ENCODE measurements at places on chromosomes 5 and 9.

GRCh38 chr5:43313854-43314457 lies 744 bp upstream of the HMGCS1 start:
- no peak for DNase-seq

GRCh38 chr9:130172858-130173665 lies 858 bp downstream of the NCS1 start:
- DNase-seq, result peak; percentile 44

GRCh38 chr9:14741369-14741768 lies 18.8 kb upstream of the CER1 start:
- DNase-seq, result no peak

GRCh38 chr5:9197881-9198260 lies 348.0 kb downstream of the SEMA5A start:
- no peak for DNase-seq

GRCh38 chr9:116298878-116299391 lies 145.3 kb downstream of the PAPPA start:
- no peak for DNase-seq

- no peak for DNase-seq
Observed at GRCh38 chr5:119395080-119395836, 39.4 kb downstream of the TNFAIP8 start.

GRCh38 chr5:96628406-96628805 lies 33.8 kb upstream of the CAST start:
- no peak for DNase-seq

DNA sequence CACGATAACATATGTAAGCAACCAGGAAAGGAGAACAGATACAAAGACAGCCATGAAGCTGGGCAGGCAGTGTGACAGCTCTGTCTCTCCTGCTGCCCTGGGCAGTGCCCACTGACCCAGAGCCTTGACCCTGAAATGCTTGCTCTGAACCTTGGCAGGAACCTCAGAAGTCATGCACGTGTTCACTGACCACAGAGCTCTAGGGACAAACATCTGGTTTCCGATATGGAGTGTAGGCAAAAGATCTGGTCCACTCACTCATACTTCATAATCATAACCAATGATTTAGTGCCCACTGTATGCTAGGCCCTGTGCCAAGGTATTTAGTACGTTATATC lies 102.6 kb downstream of the FSTL4 start:
- DNase-seq, result no peak

GRCh38 chr5:94471521-94471920 lies 146.9 kb downstream of the KIAA0825 start:
- no peak for DNase-seq

GRCh38 chr5:106601620-106602019 lies 1069.1 kb downstream of the EFNA5 start:
- no peak for DNase-seq

GRCh38 chr5:44774279-44774880 lies 34.4 kb upstream of the MRPS30 start:
- no peak for DNase-seq

DNA sequence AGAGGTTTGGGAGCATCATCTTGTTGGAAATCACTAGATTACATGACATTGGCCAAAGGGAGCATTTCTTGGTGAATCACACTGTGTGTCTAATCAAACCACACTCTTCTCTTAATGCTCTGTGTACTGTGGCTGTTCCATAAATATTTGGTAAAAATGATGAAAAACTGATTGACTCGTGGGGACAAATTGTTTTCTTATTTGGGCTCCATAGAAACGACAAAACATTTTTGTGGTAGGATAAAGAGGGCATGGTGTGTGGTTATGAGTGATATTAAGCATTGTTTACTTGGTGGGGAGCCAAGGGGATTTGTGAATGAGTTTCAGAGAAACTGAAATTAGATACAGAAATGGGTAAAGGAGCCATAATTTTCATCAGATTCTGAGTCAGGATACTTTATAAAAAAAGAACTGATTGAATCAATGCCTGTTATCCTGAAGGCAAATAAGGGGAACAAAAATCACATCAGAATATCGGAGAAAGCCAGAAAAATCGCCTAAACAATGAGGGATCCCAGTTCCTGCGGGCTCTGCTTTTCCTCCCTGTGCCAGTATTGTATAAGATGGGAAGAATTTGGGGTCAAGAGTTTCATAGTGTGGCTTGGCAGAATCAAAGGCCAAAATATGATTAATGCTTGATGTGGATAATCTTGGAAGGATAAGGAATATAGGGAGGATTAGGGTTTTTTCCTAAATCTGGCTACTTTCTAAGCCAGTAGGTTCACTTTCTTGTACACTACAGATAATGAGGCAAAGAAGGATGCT lies 33.3 kb downstream of the FBXL7 start:
- no peak for DNase-seq

GRCh38 chr5:101728933-101729332 lies 567.2 kb downstream of the SLCO4C1 start:
- no peak for DNase-seq

- no peak for DNase-seq
Observed at GRCh38 chr5:103546858-103547257, 15.7 kb downstream of the NUDT12 start.

DNA sequence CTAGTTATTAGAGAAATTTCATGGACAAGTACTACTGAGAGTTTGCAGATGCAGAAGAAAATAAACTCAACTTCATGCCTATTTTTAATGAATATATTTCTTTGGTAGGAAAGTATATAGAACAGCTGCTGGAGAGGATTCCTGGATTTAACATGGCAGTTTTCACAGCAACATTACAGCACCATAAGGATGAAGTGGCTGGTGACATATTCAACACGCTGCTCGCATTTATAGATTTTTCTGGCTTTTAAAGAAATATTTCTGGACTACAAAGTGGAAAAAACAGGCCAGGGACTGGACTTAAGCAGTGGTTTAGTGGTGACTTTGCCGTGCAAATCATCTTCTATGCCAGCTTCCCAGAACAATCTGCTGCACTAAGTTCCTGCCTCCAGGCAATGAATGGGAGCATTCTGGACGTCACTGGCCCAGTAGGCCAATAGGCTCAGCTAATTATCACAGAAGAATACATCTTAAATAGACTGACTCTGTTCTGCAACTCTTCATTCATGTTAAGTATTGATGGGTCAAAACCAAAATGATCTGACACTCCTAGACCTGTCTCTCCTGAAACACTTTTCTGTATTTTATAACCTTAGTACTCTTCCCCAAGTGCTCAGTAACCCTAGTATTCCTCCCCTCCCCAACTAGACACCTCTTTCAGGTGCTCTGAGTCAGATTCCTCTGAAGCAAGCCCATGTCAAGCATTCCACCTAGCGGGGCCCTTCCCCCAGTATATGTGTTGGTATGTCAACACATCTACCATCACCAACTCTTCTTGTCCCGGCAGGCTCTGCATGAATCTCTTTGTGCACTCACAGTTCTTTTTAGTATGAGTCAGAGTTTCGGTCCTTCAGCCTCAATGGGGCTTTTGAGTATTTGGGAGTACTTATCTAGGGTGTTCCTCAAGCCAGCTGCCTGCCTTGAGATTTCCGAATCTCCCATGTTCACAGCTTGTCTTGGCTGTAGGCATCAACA lies 625.5 kb downstream of the CHSY3 start:
- DNase-seq, result no peak

DNA sequence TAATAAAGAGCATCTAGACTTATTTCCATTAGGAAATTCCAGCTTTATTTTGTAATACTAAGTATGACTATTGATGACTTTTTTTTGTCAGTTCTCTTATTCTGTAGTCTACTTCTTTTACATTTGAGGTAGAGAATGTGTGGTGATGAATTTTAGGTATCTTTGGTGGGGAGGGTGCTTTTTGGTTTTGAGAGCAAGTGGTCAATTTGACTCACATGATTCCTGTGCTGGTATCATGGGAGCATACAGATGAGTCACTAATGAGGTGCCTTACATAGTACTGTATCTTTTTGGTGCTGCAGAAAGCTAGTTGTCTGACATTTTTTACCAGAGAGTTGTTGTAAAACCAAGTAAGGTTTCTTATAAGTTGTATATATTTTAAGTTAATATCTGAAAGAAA lies 35.3 kb downstream of the ERBIN start:
- no peak for DNase-seq

DNA sequence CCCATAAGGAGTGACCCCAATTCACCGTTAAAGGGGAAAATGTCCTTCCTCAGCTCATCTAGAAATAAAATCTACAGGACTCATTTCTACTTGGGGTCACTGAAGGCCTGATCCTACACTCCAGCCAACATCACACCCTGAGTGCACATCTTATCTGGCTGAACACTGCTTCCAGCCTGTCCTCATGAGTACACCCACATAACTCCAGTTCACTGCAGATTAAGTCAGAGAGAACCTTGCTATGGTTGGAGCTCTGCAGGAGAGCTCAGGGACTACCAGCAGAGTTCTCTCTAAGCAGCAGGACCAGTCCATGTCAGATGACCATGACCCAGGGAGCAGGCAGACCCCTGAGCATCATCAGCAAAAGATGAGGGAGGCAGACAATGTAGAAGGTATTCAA lies 126.9 kb upstream of the MAP3K1 start:
- no peak for DNase-seq

DNA sequence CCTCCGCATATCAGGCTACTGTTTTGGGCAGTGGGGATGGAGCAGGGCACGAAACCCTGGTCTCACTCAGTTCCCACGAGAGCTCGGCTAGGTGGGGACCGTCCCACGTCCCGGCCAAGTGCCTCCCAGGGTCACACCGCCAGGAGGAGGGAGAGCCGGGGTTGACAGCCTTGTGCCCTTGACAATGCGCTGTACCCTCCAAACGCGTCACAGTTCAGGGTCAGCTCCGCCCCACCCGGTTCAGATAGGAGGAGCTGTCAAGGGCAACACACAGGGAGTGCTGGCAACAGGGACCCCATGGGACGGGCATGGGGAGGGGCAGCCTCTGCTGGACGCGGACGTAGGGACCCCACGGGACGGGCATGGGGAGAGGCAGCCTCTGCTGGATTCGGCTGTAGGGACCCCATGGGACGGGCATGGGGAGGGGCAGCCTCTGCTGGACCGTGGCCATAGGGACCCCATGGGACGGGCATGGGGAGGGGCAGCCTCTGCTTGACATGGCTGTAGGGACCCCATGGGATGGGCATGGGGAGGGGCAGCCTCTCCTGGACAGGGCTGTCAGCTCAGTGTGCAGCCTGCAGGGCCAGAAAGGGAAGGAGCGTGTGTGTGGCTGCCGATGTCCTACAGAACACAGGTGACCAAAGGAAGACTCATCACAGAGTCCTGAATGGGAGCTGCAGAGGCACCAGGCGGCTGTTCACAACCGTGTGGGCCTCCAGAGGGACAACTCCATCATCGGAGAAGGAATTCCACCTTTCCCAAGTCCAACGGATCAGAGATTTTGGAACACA lies 29.4 kb downstream of the PNPLA7 start:
- DNase-seq, result no peak

GRCh38 chr5:124128867-124129266 lies 616.9 kb downstream of the CSNK1G3 start:
- no peak for DNase-seq

DNA sequence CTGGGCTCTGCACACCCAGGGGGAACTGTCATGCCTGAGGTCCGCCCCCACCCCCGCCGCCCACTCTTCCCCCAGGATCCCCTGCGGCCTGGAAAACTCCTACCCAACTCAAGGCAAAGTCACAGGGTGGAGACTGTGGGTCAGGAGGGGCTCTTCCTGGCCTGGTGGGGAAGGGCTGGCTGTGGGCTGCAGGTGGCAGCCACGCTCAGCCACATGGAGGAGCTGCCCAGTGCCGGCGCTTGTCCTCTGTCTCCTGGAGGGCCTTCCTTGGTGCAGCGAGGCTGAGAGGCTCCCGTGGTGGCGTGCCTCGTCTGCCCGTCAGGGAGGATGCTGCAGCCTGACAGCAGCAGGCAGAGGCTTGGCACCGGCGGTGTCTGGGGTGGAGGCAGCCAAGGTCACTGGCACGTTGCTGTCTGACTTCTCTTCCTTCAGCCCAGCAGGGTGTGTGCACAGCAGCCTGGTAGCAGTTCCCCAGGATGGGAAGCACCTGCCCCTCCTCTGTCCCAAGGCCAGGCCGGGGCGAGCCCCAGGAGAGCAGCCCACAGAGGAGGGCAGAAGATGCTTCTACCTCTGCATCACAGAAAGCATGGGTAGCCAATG lies 78.1 kb downstream of the ADAMTS2 start:
- no peak for DNase-seq

GRCh38 chr9:123343443-123344191 lies 12.4 kb upstream of the CRB2 start:
- no peak for DNase-seq

DNA sequence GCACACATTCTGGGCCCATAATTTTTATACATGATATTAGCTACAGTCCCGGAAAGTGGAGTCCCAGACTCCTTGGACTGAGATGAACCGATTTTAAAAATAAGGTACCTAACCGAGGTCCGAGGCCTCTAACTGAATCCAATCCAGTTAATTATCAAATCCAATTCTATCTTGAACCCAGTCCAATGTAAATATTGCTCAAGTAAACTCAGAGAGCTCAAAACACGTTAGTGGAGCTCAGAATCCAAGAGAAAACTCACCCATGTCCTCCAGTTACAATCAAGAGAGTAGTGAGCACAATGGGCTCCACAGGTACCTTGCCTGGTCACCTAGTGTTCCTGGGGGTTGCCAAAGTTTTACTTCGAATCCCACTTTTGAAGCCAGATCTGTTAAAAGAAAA lies 37.9 kb upstream of the DIRAS2 start:
- DNase-seq, result no peak

- DNase-seq, result no peak
Observed at GRCh38 chr5:80676706-80677105, 21.9 kb upstream of the DHFR start.

DNA sequence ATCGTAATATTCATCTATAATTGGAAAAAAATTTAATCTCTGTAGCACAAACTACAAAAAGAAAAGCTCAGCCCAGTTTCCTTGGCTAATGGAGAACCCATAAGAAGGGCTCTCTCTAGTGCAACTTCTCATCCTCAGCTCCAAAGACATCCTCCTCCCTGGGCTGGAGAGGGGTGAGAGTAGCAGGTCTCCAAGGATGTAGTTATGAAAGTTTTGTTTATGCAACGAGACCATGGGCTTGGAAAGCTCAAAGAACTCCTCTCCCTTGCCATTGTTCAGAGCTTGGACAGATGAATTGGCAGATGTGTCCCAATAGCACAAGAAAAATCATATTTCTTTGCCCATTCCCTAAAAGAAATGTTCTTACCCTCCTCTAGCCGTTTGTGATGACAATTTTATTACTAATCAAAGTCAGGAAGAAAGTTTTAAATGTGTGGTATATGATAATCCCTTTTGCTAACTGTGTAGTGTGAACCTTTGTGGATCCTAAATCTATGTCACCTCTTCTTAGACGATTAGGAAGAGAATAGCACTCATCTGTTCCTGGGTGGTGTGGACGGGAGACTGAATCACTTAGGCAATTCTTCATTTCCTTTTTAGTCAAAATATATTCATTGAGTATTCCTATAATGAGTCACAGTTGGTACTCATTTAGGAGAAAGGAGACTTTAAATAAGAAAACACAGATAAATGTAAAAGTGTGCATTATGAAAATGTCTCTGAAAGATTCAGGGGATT lies 52.2 kb downstream of the GARNL3 start:
- DNase-seq, result no peak

- no peak for DNase-seq
Observed at GRCh38 chr5:101717721-101718120, 578.4 kb downstream of the SLCO4C1 start.

- peak; percentile 63 for DNase-seq
Observed at GRCh38 chr5:111143910-111144309, 51.8 kb downstream of the WDR36 start.

GRCh38 chr9:71921190-71921814 lies 9.9 kb downstream of the C9orf85 start:
- DNase-seq, result no peak
